ENCODE measurements at places on chromosomes 3 and 15. TPM values are rescaled to one million over a fixed set of nuclear protein-coding genes. Genes with fewer than 3 reads are reported as not detected.

The ADPRH gene
- 2.6 TPM for total RNA-seq

The GOLGA6D gene
- total RNA-seq: not detected

The POC1A gene
- 3.1 TPM for total RNA-seq

- DNase-seq: no peak
Observed at GRCh38 chr15:73957276-73957675, 31.0 kb downstream of the LOXL1 start.

GRCh38 chr3:141690431-141691072 lies 47.5 kb upstream of the RNF7 start:
- DNase-seq: no peak

The USP3 gene
- total RNA-seq: 40.1 TPM

The SCAMP5 gene
- total RNA-seq: 23.1 TPM

The HIGD2B gene
- total RNA-seq: not detected

DNA sequence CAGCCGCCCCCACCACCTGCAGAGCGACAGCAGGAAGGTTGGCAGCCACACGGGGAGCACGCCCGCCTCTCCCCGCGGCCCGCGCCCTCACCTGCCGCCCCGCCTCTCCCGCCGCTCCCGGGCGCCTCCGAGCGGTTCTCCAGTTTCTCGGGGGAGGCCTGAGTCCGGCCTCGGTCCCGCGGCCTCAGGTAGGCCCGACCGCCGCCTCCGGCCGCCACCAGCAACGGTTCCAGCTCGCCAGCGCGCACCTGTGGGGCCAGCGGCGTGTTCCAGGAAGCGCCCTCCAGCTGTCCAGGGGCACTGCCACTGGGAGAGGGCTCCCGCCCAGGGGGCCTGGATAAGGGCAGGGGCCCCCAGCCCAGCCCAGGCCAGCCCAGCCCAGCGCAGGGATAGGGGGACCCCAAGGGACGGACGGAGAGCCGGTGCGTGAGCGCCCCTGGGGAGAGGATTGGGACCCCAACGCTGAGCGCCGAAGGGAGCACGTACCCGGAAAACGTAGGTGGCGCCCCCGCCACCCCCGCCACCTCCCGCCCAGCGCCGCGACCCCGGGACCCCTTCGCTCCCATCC lies 2.2 kb downstream of the LTK start:
- DNase-seq: no peak

DNA sequence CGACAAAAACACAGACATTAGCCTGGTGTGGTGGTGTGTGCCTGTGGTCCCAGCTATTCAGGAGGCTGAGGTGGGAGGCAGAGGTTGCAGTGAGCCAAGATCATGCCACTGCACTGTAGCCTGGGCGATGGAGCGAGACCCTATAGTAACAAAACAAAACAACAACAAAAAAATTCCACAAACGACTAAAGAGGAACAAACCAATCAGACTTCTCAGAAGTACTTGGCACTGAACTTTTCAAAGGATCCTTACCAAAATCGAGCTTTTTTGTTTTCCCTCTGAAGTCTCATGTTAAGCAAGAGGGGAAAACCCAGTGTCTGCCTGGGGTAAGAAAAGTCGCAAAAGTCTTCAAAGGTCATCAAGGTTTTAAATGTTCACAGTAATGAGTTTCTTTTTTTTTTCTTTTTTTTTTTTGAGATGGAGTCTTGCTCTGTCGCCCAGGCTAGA lies 30.1 kb upstream of the TFRC start:
- no peak for DNase-seq

- no peak for DNase-seq
Observed at GRCh38 chr3:123349201-123349535, 99.7 kb downstream of the ADCY5 start.

The KIF15 gene
- total RNA-seq: 1.5 TPM

DNA sequence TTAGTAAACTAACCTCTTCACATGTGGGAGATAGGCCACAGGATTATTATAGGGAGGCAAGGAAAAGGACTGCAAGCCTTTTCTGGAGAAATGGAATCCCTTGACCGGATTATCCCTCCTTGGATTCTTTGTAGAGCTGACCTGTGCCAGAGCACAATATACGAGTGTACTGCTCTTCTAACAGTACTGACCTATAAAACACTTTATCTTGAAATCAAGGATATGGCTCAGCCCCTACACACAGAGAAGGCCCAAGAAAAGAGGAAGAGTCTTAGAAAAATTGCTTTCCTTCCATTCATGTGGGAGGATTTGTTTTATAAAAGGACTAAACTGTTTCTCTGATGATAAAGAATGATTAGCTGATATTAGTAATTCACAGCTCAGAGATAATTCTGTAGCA lies 42.2 kb downstream of the DMXL2 start:
- DNase-seq: no peak

DNA sequence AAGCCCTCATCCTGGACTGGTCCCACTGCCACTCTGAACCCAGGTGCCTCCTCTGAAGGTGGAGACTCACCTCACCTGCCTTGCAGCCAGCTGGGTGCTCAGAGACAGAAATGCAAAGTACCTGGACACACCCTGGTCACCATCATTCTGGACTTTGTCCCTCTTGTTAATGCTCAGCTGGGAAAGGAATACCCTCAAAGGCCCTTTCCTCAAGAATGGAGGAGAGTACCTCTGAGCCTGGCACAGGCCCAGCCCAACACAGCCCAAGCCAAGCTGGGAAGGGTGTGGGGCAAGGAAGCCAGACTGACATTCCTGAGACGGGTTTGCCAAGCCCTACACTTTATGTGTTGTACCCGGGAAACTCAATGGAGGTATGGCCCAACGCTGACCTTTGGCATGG lies 983 bp upstream of the ALAS1 start:
- DNase-seq: no peak

GRCh38 chr3:47323431-47324277 lies 40.9 kb downstream of the KLHL18 start:
- peak; percentile 44 for DNase-seq

The PLSCR2 gene
- total RNA-seq: not detected

Measured in astrocyte (in vitro differentiated cells and primary cell).